Stimulated activated CD4-positive, alpha-beta T cell treated with anti-CD3 and anti-CD28 coated beads, Interleukin-4, amount 100 ng/mL, for 48 hours (primary cell): ENCODE measurements at places on chromosomes 7 and 10.

DNA sequence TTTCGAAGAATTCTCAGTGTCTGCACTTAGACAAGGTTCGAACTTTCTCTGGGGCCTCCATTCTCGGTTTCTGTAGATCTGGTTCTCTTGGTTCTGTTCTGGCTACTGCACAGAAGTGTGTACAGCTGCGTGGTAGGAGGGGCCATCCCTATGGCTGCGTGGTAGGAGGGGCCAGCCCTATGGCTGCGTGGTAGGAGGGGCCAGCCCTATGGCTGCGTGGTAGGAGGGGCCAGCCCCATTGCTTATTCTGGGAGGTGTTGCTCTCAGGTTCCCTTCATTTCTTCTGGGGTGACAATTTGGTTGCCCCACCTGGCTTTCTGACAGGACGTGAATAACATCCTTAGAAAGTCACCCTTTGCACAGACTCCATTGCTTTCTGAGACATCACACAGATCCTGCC is 65.2 kb upstream of the CHST15 start:
- no peak for DNase-seq

DNA sequence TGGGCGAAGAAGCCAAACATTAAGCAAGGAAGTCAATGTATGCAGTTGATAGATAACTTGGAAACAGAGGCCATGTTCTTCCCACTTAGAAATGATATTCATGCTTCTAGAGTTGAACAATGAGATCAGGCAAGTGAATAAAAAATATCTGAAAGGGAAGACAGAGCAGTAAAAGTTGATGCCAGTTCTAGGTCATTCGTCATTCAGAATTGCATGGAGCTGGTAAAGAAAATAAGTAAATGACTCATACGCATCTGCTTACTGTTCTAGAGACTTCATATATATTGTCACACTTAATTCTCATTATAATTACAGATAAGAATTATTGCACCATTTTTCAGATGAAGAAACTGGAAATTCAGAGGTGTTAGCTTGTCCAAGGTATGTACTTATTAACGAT is 158.9 kb upstream of the FERD3L start:
- DNase-seq: no peak

DNA sequence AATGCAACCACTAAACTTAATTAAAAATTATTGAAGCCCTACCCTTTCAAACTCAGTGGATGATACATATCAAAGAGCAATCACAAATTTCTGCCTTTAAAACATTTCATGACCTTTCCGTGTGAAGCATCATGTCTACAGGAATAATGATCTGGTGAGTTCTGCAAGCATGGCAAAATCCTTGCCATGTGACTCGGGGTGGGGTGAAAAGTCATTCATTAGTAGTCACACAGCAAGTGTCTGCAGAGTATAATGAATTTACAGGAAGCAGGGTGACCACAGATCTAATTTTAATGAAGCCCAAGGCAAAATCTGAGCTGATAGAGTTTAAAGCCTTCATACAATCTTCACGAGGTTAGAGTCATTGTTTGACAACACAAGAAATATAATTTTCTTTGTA is 351.9 kb downstream of the THSD7A start:
- no peak for DNase-seq

DNA sequence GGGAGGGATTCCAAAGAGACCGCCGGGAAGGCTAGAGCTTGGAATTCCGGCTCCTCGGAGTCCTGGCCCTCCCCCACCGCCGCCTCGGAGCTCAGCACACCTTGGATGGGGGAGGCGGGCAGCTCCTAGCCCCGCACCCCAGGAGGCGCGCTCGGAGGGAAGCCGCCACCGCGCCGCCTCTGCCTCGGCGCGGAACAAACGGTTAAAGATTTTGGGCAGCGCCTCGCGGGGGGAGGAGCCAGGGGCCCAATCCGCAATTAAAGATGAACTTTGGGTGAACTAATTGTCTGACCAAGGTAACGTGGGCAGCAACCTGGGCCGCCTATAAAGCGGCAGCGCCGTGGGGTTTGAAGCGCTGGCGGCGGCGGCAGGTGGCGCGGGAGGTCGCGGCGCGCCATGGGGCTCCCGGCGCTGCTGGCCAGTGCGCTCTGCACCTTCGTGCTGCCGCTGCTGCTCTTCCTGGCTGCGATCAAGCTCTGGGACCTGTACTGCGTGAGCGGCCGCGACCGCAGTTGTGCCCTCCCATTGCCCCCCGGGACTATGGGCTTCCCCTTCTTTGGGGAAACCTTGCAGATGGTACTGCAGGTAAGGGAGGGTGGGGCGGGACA is at the start of gene CYP26A1:
CYP26A1 (plus strand) TSS at position 355 of the 608 bp plus-strand sequence; CDS start at position 397, 42 bp downstream.
- no peak for DNase-seq

- DNase-seq: no peak
These were observed 56.8 kb upstream of the CD36 start for GRCh38 chr7:80581486-80582260.

GRCh38 chr7:24825931-24826661 is 68.8 kb upstream of the GSDME start:
- DNase-seq: no peak

GRCh38 chr10:74363727-74364126 is 212.7 kb downstream of the ADK start:
- no peak for DNase-seq

GRCh38 chr7:18655506-18655905 is 160.0 kb downstream of the HDAC9 start:
- no peak for DNase-seq

DNA sequence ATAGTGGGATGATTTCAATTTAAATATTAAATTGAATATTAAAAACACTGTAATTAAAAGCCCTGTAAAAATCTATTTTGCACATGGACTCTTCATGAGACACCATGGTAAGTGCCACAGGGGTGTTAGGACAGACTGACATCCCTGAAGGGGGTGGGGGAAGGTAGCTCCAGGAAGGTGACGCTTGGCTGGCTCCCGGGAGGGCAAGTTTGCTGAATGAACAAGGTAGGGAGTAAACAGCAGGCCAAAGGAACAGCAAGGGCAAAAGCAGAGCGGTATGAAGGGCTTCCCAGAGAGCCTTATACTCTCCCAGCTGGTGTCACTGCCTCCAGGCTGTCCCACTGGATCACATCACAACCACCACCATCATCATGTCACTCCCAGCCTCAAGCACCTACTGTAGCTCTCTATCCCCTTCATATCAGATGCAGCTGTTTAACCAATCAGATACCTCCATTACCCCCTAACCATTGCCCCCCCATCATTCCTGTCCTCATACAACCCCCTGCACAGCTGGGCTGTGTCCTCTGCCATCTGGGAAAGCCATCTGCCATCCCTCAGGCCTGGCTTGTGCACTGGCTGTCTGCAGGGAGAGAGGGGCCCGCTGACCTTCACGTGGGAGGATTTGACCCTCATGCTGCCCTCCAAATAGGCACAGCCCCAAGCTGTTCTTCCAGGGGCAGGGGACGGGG is 19.5 kb downstream of the HSPA12A start:
- DNase-seq: no peak

DNA sequence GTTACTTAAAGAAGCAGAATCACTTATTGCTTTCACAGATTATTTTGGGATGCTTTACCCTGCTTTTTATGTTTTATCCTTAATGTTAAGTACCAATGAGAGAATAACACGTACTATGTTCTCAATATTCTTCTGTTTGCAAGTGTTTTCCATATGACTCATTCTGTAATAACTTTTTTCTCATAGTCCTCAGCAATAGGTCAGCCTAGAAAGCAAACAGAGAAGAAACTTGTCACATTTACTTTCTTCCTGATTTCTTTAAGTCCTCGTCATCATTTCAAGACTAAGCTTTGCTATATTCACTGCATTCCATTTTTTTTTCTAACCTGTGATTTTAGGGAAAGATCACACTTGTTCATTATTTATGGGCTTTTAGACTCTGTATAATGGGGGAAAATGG is 6.8 kb upstream of the AGR2 start:
- no peak for DNase-seq

DNA sequence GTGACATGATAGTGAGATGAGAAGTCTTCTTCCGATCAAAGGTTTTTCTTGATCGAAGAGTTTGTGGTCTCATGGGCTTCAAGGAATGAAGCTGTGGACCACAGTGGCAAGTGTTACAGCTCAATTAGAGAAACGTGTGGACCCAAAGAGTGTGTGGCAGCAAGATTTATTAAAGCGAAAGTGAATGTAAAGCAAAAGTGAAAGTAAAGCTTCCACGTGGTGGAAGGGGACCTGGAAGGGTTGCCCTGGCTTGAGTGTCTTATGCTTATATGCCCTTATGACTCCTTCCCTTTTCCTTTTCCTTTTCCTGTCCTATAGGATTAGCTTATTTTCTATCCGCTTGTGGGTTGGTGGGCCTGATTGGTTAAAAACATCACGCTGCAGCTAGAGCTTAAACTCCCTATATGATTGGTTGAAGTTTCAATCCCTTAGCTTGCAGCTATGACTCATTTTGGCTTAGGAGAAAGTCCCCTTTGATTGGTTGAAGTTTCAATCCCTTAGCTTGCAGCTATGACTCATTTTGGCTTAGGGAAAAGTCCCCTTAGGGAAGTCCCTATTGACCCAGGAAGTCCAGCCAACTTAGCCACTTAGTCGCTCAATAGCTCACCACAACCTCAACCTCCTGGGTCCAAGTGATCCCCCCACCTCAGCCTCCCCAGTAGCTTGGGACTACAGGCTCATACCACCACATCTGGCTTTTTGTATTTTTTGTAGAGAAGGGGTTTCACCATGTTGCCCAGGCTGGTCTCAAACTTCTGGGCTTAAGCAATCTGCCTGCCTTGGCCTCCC is 34.7 kb downstream of the MRPS24 start:
- DNase-seq: peak; percentile 33

DNA sequence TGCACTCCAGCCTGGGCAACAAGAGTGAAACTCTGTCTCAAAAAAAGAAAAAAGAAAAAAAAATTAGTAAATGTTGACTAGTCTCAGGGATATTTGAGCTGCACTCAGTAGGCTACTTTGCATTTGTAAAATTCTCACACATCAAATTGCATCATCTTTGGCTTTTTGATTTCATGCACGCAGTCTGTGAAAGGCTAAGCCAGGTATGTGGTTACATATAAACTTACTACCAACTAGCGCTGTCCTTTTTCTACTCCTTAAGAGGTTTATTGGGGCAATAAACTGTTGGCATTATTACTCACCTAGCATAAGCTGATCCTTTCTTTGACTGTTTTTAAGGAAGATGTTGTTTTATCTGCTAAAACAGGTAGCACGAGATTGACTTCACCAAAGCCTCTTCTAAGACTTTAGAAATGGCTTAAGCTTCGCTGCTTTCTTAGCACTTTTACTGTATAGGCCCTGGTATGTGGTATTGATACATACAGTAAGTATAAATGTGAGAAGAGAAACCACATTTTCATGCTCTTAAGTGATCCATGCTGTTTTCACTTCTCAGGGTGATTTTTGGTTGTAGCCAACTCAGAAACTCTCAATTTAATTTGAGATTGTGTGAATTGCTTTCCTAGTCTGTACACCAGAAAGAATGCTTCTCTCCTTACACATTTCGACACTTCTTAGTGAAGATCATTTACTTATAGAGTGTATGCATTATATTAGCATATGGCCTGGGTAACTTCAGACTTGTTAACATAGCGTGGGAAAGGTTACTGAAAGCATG is 323.9 kb downstream of the AUTS2 start:
- no peak for DNase-seq

GRCh38 chr7:41693150-41693997 is 9.5 kb downstream of the INHBA start:
- DNase-seq: no peak

DNA sequence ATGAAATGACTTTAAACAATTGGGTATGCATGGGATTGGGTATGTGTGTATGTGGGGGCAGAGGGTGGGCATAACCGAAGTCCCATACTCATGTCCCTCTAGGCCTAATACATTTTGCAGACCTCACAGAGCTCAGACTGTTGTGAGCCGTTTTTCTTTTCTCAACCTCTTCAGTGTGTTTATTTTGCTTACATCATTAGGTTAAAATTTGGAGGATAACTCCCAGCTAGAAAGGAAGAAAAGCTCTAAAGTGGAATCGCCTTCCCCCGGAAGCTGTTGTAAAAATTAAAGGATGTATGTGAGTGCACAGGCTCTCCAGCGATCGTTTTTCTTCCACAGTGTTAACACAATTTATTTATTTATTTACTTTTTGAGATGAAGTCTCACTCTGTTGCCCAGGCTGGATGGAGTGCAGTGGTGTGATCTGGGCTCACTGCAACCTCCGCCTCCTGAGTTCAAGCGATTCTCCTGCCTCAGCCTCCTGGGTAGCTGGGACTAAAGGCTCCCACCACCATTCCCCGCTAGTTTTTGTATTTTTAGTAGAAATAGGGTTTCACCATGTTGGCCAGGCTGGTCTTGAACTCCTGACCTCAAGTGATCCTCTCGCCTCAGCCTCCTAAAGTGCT is 1.5 kb upstream of the H2AZ2 start:
- no peak for DNase-seq

DNA sequence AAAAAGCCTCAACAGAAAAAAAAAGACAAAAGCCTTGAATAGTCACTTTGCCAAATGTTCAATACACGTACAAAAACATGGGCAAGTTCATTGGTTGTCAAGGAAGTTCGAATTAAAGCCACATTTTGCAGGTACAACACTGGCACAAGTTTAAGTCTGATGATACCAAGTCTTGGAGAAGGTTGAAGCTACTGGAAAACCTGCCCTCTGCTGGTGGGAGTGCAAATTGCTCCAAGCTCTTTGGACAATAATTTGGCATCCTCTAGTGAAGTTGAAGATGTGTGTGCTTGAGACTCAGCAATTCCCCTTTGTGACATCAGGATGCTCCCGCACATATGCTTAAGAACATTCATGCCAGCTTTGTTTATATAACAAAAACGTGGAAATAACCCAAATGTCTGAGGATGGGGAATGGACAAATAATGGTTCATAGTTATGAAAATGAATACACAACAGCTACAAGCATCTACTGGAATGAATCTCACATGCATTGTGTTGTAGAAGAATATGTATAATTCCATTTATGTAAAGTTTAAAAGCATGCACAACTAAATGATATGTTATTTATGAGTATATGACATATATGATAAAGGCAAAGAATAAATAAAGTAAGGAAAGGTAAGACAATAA is 120.0 kb upstream of the PLPP4 start:
- DNase-seq: peak; percentile 26

GRCh38 chr7:4014346-4015050 is 667.6 kb upstream of the FOXK1 start:
- DNase-seq: no peak

DNA sequence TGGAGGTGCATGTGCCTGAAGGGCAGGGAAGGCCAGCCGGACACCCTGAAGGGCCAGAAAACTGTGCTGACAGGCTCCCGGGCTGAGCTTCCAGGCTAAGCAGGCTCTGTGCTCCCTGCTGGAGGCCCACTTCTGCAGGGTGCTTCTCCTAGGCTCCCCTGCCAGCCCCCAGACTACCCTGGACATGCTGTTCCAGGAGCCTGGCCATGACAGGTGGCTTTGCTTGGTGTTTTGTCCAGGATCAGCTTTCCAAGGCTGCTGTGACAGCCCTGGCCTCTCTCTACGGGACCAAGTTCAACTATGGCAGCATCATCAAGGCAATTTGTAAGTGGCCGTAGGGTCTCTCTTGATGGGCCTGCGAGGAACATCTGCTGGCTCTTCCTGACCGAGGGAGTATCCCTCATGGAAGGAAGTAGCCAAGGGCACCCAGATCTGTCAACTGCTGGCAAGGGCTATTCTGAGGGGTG is 5.3 kb downstream of the CPA1 start:
- DNase-seq: no peak

- DNase-seq: no peak
These were observed 30.0 kb upstream of the TRIL start for GRCh38 chr7:28988091-28988490.
